Dermis microvascular lymphatic vessel endothelial cell (primary cell): ENCODE measurements at places on chromosomes 6 and 20.

GRCh38 chr6:151291722-151292059 is 51.9 kb downstream of the AKAP12 start:
- DNase-seq: no peak

DNA sequence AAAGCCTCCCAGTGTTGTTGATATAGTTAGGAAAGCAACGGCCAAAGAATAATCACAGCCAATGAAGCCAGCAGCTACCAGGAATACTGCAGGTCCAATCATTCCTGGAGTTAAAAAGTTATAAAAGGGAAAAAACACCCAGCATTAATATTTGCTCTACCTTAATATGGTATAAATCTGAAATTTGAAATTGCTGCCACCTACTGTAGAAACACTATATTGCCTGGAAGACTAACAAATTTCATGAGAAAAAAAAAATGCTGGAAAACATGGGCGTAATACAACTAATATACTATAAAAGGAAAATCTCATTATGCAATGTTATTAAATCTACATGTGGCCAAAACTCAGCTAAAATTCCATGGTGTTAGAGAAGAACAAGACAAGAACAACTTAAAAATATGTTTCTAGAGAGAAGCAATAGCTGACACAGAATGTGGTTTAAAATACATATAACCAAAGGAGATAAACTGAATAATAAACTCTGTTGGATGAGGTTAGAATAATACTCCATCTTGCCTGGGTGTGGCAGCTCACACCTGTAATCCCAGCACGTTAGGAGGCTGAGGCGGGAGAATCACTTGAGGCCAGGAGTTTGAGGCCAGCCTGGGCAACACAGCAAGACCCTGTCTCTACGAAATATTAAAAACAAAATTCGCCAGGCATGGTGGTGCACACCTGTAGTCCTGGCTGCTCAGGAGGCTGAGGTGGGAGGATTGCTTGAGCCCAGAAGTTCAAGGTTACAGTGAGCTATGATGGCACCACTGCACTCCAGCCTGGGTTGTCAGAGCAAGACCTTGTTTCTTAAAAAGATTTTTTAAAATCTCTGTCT is 43.1 kb downstream of the SLC17A5 start:
- peak; percentile 43 for DNase-seq

GRCh38 chr20:63087872-63088680 is 81.3 kb upstream of the BHLHE23 start:
- no peak for DNase-seq

DNA sequence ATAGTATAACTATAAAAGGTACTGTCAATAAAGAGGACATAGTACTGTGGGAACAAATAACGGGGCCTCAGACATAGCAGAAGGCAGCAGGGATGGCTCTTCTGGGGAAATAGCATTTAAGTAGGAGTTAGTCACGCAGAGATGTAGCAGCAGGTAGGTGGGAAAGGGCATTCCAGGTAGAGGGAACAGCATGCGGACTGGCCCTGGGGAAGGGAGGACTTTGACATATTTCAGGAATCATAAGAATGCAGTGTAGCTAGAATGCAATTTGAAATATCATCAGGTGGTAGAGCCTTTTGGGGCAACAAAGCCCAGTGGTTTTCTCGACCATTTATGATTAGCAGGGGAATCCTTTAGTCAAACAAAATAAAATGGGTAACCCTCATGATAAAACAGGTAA is 191.1 kb downstream of the SLC24A3 start:
- DNase-seq: no peak

GRCh38 chr6:104728448-104728847 is 131.3 kb downstream of the HACE1 start:
- DNase-seq: no peak

GRCh38 chr20:33650753-33651561 is 11.2 kb upstream of the C20orf144 start:
- DNase-seq: no peak

GRCh38 chr6:1267057-1267732 is 44.7 kb upstream of the FOXQ1 start:
- no peak for DNase-seq

DNA sequence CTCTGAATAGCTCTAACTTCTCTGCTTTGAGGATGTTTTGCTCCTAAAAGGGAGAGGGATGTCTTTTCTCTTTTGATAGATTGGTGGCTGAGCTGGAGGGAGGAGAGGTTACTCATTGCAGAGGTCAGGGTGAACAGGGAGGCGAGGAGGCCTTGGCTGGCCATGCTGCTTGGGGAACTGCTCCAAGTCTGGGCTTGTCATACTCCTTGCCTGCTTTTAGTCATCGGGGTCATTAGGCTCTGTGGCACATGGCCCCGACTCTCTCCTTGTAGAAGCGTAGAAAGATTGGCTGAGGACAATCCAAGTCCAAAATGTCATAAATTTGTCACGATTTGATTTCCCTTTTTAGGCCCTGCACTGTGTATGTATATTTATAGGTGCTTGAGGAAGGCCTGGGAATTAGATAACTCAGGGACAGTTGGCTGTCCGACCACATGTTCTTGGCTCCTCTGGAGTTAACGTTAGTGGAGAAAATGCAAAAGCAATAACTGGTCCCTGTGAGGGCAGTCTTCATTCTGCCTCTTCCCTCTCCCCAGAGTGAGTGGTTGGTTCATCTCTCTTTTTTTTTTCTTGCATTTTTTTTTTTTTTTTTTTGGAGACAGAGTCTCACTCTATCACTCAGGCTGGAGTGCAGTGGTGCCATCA is 160.1 kb downstream of the SCP2D1 start:
- DNase-seq: no peak

- no peak for DNase-seq
These were observed 83.5 kb downstream of the HAO1 start for GRCh38 chr20:7856756-7857155.

DNA sequence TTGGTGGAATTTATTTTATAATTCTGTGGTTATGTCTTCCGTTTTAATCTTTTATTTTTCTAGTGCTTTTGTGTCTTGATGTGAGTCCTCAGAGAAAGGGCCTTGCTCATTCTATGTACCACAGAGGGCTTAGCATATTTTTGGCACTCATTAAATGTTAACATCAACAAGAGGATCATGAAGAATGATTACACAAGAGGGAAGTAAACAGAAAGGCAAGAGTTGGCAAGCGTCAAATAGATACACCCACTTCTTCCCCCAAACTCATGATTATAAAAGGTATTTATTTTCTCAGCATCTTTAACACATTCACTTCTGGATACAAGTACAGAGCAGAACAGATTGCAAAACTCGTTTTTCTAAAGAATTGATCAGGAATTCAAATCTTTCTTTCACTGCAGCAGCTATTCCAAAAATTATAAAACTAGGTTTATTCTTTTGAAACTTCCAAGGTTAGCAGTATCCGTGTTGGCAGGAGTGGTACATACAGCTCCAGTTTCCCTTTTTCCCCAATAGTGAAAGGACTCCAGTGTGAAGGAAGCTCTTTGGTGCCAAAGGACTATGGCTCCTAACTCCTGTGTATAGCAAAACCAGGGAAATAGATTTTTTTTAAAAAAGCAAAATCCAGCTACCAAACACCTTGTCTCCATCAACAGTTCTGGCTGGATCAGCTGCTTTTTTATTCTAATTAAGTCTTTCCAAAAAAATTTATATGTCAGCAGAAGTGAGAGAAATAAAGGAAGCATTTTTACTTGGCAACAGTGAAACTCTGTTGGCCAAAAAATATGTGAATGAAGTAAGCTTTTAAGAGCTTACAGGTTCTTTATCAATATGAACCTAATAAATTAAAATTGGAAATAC is 221.9 kb downstream of the ADGRG6 start:
- DNase-seq: no peak

DNA sequence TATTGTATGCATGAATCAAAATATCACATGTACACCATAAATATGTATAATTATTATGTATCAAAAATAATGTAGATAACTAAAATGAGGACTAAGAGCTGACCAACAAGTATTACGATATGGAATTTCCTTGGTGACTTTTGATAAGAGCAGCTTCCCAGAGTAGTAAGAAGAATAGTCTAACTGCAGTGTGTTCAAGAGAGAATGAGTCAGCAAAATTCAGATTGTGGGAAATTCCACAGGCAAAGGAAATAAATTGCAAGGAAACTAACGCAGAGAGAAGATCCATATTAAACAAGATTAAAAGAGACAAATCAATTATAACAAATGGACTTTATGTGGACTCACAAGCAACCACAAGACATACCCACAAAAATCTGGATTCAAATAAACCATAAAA is 26.4 kb downstream of the FRK start:
- DNase-seq: peak; percentile 11

GRCh38 chr20:14956538-14956937 is 619.1 kb upstream of the FLRT3 start:
- no peak for DNase-seq

DNA sequence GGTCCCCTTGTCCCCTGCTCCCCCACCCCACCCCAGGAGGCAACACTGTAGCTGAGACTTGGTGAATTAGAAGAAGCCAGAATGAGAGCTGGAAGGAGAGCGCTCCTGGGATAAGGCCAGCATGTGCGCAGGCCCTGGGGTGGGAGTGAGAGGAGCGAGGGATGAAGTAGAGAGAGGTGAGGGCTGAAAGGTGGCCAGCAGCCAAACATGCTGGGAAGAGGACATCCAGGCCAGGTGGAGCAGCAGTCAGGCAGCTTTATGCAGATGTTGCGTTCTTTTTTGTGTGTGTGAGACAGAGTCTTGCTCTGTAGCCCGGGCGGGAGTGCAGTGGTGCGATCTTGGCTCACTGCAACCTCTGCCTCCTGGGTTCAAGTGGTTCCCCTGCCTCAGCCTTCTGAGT is 2.2 kb upstream of the BPIFB1 start:
- no peak for DNase-seq

GRCh38 chr20:41540918-41541317 is 77.3 kb downstream of the CHD6 start:
- DNase-seq: no peak

DNA sequence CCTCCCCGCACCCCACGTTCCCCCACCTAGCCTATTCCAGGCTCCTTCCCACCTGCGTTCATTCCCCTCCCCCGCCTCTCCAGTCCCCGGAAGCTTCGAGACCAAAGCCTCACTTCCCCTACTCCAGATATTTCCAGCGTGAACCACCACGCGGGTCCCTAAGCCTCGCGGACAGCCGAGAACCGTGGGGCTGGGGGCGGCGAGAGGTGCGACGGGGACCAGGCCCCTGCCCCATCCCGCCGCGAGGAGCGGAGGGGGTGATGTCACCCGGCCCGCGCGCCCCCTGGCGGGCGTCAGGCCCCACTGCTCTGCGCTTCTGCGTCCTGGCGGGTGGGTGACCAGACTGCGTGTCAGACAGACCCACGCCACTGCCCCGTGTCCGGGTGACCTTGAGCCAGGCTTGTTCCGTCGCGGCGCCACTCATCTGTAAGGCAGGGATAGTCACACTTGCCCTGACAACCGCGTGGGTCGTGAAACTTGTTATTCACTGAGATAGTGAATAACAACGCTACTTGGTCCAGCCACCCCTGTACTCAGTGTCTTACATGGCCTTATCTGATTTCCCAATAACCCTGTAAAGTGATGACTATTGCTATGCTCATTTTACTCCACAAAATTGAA is 9.0 kb upstream of the HSP90AB1 start:
- DNase-seq: peak; percentile 75

DNA sequence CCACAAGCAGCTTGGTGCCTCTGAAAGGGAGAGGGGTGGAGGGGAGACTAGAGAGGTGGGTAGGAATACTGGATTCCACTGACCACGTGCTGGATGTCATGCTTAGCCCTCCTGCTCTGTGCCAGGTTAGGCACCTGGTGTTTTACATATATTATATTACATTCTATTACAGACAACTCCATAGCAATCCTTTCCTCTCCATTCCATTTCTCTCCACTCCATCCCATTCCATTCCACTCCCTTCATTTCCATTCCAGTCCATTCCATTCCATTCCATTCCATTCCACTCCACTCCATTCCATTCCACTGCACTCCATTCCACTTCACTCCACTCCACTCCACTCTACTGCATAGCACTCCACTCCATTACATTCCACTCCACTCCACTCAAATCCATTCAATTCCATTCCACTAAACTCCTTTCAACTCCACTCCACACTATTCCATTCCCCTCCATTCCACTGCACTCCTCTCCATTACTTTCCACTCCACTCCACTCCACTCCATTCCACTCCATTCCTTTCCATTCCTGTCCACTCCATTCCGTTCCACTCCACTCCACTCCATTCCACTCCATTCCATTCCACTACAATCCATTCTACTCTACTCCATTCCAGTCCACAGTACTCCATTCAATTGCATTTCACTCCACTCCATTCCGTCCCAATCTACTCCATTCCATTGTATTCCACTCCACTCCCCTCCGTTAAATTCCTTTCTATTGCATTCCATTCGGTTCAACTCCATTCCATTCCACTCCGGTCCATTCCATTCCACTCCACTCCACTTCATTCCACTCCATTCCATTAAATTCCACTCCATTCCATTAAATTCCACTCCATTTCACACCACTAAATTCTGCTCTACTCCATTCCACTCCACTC is 27.2 kb upstream of the DEFB125 start:
- no peak for DNase-seq

- DNase-seq: no peak
These were observed 33.2 kb upstream of the NCOA3 start for GRCh38 chr20:47468290-47469050.

GRCh38 chr6:158758941-158759479 is 60.2 kb downstream of the EZR start:
- DNase-seq: no peak

DNA sequence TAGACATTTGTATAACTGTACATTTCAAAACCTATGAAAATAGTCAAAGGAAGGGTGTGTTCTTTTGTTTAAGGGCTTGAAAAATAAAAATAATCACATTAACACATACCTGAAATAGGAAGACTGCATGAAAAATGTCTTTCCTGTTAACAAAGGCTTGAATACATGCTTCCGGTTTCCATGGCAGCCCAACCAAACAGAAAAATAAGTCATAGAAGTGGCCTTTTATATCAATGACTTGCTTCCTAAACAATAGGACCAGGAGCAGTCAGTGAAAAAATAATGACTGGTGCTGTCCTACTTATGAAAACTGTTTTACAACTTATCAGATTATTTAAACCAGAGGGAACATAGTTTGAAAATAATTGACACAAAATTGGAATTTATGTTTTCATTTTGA is 412.6 kb upstream of the PLCB4 start:
- DNase-seq: peak; percentile 98

- no peak for DNase-seq
These were observed 57.2 kb downstream of the PRKN start for GRCh38 chr6:162670345-162670744.

DNA sequence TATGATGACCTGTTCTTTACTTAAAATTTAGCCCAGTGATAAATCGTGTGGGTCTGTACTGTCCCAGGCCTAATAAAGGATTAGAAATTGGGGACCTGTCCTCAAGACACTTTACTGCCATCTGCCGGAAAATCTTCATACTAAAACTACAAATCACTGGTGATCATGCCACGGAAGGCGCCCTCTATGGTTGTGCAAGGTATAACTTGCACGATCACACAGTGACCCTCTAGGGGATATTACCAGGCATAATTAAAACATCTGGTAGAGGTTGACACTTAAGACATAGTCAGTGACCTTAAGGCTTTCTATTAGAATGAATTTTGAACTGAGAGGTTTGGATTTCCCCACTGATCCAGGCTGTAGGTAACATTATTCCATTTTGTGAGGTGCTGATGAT is 172.6 kb downstream of the BMP2 start:
- peak; percentile 0 for DNase-seq

- DNase-seq: no peak
These were observed 55.5 kb downstream of the PRDM1 start for GRCh38 chr6:106141441-106142237.
